ENCODE measurements at places on chromosomes 3 and 15.

DNA sequence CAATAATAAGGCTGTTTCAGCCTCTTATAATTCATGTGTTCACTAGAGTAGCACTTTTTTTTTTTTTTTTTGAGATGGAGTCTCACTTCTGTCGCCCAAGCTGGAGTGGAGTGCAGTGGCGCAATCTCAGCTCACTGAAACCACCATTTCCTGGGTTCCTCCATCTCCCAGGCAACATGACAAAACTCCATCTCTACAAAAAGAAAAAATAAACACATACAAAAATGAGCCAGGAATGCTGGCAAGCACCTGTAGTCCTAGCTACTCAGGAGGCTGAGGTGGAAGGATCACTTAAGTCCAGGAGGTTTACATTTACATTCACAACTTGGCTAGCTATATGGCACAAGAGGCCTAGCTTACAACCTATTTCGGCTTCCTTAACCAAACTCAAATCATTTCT lies 6.8 kb downstream of the USP4 start:
- DNase-seq, result no peak

DNA sequence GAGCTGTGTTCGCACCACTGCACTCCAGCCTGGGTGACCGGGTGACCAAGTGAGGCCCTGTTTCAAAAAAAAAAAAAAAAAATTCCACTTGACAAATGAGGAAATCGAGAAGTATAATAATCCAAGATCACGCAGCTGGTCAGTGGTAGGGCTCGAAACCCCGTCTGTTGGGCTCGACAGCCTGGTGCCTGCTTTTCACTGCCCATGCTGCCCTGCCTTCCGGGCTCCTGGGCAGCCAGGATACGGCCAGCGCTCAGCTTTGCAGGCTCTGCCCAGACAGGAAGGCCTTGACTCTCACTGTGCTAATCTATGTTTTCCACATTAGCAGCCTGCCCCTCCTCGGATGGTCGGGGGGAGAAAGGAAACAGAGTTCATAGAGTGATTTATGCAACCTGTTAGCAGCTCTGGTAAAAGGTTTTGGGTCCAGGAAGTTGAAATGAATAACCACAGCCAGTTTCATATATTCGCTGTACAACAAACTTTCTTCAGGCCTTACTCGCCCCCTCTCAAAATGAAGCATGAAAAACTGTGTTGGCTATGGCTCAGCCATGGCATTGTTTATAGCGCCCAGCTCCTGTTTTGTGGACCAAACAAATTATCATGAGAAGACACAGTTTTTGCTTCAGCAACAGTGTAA lies 108.8 kb downstream of the XXYLT1 start:
- DNase-seq, result no peak

DNA sequence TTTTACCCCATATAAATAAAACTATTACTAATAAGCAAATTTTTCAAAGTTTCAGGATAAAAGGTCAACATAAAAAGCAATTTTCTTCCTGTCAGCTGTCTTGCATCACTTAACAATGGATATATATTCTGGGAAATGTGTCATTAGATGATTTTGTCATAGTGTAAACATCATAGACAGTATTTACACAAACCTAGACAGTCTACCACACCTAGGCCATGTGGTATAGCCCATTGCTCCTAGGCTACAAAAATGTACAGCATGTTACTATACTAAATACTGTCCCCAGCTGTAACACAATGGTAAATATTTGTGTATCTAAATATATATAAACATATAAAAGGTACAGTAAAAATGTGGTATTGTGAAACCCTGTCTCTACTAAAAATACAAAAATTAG lies 156.7 kb downstream of the ANO10 start:
- DNase-seq, result no peak

GRCh38 chr3:29868543-29869101 lies 587.8 kb downstream of the RBMS3 start:
- no peak for DNase-seq

DNA sequence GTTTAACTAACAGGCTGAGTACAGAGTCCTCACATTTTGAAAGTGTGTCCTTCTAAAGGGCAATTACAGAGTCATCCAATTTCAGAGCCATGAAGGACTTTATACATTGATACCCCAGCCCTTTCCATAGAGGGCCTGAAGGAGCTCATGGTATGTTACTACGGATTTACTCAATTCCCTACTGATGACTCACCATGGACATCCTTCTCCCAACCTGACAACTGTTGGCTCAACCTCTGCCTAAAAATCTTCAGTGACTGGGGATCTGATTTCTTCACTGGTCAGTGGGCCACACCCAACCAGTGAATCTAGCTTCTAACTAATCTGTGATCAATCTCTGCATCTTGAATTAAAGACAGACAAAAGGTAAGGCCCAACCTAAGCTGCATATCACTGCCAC lies 963.4 kb upstream of the CFAP20DC start:
- DNase-seq, result no peak

DNA sequence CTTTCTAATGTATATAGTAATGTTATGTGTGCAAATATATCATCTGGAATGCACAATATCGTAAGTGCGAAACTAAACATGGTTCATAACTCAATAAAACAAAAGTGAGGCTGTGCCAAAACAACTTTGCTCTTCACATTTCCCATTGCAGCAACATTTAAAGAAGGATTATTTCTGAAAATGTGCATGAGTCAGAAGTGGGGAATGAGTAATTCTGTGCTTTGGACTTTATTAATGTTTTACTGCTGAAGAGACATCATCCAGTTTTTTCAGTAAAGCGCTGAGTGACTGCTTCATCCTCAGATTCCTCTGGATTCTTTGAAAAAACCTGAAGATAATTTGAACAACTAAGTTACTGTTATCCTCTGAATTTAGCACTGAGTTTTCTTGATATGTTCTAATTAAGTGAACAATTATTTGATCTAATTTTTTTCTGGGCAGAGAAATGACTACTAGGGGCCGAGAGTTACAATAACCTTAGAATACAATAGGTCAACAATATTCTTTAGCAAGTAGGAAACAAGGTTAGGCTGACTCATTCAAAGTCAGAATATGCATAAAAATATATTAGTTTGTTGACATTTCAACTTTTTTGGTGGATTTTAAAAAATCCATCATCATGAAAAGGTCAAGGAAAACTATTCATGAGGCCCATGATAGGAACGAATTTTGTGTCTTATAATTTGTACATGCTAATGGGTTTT lies 20.0 kb upstream of the PLCL2 start:
- no peak for DNase-seq

GRCh38 chr15:57534281-57534680 lies 57.4 kb upstream of the MYZAP start:
- DNase-seq, result no peak

GRCh38 chr3:65231544-65231943 lies 543.7 kb upstream of the ADAMTS9 start:
- DNase-seq, result no peak

- DNase-seq, result no peak
Observed at GRCh38 chr15:59249816-59250215, 43.2 kb downstream of the LDHAL6B start.

- no peak for DNase-seq
Observed at GRCh38 chr15:66883284-66883911, 181.4 kb downstream of the SMAD6 start.

DNA sequence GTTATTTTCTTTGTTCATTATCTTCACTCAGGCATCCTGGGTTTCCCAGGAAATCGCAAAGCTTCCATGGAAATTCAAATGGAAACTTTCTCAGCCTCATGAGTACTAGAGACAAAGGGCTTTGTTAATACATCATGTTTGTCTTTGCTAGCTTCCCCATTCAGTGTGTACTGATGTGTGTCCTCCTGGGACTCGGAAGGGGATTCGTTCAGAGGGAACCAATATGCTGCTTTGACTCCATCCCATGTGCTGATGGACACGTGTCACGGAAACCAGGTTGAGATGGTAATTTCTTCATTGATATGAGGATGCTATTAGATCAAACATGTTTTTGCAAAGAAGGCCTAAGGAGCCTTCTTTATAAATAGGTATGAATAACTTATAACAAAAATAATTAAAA lies 87.0 kb upstream of the KCNAB1 start:
- DNase-seq, result no peak

GRCh38 chr15:35444557-35445204 lies 101.3 kb downstream of the DPH6 start:
- no peak for DNase-seq

DNA sequence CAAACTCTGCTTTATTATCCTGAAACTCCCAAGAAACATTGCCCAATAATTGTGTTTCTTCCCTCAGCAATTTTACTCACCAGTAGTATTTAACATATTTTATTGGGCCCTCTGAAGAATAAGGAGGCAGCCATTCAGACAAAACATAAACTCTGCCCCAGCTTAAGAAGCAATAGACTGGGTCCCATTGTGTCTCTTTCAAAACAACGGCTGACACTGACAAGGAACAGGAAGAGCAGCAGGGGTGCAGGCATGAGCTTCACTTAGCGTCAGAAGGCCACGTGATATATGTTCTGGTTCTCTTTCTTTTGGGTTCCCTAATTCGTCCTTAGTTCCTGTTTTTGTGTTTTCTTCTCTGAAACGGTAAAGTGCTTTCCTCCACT lies 242.3 kb downstream of the FHIT start:
- DNase-seq, result no peak

GRCh38 chr15:38201714-38202113 lies 50.9 kb upstream of the SPRED1 start:
- DNase-seq, result no peak

- DNase-seq, result no peak
Observed at GRCh38 chr3:13518516-13518953, 30.4 kb upstream of the FBLN2 start.

DNA sequence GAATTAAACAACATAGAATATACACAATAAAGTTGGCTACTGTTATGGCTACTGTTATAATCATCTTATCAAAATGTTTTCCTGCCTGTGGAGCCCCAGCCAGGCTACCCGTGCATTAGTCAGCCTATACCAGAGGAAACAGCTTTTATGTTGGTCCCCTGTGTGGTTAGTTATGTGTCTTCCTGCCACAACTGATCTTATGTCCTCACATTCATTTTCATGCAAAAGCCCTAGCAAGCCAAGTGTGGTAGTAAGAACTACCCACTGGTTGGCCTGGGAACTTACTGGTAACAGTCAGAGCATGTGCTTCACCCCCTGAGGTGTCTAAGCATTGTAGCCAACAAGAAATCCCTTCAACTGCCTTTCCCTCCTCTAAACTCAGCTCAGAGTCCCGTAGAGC lies 21.8 kb downstream of the MGLL start:
- DNase-seq, result no peak

DNA sequence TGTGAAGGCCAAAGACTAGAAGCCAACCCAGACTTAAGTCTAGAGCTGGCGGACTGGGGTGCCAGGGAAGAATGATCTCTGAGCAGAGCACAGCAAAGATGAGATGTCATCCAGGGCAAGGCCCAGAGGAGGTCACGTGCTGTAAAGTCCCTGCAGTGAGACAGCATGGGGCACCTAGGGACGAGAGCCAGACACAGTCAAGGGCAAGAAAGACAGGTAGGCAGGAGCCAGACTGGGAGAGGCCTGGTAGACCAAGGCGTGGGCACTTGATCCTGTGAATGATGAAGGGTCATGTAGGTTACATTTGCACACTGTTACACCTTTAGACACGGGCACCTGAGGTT lies 379.7 kb upstream of the PROK2 start:
- DNase-seq, result no peak

- no peak for DNase-seq
Observed at GRCh38 chr3:62678841-62679240, 196.4 kb downstream of the CADPS start.

DNA sequence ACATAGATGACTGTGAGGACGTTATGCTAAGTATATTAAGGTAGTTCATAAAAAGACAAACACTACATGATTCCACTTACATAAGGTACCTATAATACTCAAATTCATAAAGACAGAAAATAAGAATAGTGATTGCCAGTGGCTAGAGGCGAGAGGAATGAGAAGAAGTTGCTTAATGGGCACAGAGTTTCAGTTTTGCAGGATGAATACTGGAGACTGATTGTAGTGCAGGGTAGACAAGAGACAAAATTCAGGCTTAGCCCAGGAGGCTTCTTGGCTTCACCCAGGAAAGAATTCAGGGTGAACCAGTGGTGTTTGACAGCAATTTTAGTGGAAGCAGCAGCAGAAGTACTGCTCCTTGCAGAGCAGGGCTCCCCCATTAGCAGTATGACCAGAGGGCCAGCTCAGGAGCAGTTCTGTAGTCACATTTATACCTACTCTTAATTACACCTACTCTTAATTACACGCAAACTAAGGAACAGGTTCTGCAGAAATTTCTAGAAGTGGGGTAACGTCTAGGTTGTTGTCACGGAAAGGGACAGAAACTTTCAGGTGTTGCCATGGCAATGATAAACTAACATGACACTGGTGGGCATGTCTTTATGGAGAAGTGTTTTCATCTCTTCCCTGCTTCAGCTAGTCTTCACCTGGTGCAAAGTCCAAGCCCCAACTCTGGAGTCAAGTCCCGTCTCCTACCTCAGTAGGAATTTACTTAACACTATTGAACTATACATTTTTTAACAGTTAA lies 55.2 kb downstream of the TBL1XR1 start:
- DNase-seq, result no peak

- DNase-seq, result no peak
Observed at GRCh38 chr3:143210141-143210540, 90.6 kb downstream of the CHST2 start.

- DNase-seq, result no peak
Observed at GRCh38 chr3:13015286-13016082, 57.7 kb downstream of the IQSEC1 start.

- no peak for DNase-seq
Observed at GRCh38 chr15:65873256-65873655, 4.0 kb downstream of the RAB11A start.

GRCh38 chr3:114333180-114333922 lies 39.5 kb downstream of the TIGIT start:
- DNase-seq, result no peak

DNA sequence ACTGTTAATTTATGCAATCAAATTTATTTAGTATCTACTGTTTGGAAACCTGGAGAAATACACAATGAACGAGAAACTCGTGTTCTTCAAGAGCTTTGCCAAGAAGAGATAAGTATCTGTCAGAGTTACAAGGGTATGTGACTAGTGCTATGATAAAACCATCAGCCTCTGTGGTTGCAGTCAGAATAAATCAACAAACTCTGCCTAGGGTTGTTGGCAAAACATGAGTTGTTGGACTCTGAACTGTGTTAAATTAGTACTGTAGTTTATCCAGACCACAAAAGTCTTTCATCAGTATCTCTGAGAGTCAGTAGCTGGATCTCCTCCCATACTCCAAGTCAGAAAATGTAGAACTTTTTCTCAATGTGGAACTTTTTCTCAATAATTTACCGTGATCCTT lies 918.4 kb downstream of the NAALADL2 start:
- DNase-seq, result no peak

GRCh38 chr15:87523516-87523915 lies 733.0 kb downstream of the NTRK3 start:
- no peak for DNase-seq

- DNase-seq, result no peak
Observed at GRCh38 chr15:94793641-94794040, 562.3 kb downstream of the MCTP2 start.

DNA sequence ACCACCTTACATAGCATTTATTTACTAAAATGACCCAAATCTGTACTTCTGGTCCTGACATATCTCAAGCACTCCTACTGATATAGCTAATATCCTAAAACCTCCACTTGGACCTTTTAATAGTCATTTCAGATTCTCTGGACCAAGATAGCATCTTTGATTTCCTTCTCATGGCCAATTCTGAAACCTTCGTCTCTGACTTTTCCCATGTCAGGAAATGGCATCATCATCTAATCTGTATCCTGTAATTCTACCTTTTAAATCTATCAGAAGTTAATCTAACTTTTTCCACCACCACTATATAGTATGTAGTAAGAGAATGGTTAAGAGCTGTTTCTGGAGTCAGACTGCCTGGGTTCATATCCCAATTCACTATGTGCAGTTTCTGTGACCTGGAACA lies 16.2 kb downstream of the STX19 start:
- DNase-seq, result no peak

- DNase-seq, result no peak
Observed at GRCh38 chr15:75947092-75947491, 43.4 kb downstream of the FBXO22 start.
